ENCODE measurements at places on chromosomes 2 and 18.

- DNase-seq, result no peak
Observed at GRCh38 chr18:686339-687111, 25.9 kb downstream of the ENOSF1 start.

GRCh38 chr2:48454504-48454903 is 75.5 kb upstream of the STON1 start:
- no peak for DNase-seq

GRCh38 chr2:69208023-69208595 is 178.9 kb downstream of the GFPT1 start:
- no peak for DNase-seq

GRCh38 chr2:225004597-225004996 is 37.7 kb downstream of the DOCK10 start:
- no peak for DNase-seq

GRCh38 chr2:168685600-168686451 is 116.6 kb upstream of the NOSTRIN start:
- no peak for DNase-seq

GRCh38 chr2:96320728-96321622 is 4.1 kb upstream of the ITPRIPL1 start:
- DNase-seq, result no peak

- DNase-seq, result no peak
Observed at GRCh38 chr18:27616324-27616723, 431.2 kb upstream of the CHST9 start.

DNA sequence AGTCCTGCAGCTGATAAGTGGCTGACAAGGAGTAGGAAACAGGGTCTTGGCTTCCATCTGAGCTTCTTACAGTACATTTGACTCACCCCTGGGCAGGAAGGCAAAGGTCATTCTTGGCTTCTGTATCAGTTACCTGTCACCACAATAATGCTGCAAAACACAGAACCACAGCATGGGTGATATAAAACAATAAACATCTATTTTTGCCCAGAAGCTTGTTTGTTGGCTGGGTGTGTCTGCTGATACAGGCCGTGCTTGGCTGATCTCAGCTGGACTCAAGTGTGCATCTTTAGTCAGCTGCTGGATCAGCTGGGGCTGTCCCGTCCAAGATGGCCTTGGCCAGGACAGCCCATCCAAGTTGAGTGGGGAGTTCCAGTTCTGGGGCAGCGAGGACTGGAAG is 34.7 kb downstream of the ONECUT2 start:
- DNase-seq, result no peak

GRCh38 chr2:157782057-157782845 is 93.9 kb downstream of the ACVR1 start:
- DNase-seq, result no peak

DNA sequence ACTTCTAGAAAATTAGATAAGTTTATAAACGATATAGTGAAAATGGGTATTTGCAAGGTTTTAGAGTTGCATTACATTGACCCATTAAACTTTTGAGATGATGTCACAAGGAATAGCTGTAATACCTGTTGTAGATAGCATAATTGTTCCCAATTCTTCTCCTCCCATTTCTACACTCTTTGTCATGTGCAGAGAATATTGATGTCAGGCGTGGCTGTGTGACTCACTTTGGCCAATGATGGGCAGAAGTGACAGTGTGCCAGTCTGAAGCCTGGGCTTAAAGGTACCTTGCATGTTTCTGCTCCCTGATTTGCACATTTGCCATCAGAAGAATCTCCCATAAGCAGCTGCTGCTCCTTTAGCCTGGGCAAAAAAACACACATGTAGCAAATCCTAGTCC is 26.9 kb upstream of the CCBE1 start:
- DNase-seq, result no peak

DNA sequence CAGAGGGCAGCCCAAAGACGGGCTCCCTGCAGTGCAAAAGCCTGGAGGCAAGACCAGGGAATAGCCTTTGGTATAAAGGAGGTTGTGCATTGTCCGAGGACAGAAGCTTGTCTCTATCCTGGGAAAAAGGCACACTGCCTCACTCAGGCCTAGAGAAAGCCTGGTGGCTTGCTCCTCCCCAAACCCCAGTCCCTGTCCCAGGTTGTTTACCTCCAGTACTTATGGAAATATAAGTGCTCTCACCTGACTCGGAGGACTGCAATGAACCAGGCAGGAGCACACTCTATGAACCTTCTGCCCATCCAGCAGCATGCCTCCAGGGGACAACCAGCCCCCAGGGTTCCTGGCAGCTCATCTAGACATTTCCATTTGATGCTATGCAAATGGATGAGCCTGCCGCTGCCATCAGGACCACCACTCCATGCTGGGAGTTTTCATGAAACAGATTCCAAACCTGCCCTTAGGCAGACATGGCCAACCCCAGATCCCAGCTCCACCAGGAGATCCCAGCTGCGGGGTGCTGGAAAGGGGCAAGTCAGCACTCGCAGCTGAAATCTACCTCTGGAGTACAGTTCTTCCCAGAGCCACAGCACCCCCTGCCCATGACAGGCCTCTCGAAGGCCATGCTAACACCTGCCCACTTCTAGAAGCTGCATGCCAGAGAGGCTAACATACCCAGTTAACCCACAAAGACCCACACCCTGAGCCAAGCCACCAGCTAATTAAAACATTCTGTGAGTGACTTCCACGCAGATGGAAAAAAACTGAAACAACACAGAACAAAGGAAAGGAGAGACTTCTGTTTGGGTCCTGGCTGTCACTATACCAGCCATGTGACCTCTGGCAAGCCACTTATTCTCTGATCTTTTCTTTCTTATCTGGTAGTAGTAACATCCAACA is 101.7 kb downstream of the TTC32 start:
- DNase-seq, result no peak

DNA sequence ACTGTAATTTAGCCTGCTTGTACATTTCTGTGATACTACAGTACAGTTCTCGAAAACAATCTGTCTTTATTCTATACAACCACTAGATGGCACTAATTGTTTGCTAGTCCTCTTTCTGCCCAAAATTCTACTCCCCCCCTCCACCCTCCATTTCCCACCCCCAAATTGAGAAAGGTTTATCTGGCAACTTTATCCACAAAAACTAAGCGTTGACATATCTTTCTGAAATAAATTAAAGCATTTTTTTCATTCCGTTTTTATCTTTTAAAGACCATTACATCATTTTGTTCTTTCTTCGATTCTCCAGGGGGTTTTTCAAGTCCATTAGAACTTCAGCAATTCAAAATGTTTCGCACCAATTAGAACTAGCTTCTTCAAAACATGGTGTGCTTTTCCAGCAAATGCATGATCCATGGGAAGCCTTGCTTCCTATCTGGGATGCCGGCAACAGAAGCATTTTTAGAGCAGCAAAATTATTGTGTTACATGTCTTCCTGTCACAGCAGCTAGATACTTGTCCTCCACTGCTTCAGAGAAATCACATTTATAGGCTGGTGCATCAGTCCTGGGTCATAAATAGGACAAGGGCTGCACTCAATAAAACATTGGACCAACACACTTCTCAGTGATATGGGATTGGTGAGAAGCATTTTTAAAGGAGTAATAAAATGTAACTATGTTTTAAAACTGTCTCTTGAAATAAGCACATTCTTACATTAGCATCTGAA is 241.3 kb downstream of the PAX3 start:
- no peak for DNase-seq

DNA sequence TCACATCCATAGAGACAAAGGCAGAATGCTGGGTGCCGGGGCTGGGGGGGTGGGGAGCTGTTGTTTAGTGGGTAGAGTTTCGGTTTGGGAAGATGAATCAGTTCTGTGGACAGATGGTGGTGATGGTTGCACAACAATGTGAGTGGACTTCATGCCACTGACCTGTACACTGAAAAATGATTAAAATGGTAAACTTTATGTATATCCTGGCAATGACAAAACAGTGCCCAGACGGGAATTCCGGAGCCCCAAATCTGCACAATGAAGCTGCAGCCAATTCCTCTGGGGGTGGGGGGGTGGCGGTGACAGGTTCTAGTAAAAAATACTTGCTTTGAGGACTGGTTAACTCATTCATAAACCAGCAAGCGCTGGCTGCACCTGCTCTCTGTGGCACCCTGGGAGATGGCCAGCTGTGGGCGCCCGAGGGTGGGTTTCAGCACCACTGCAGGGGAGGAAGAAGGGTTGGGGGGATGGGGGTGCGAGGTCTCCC is 81.8 kb upstream of the HPCAL1 start:
- DNase-seq, result no peak

DNA sequence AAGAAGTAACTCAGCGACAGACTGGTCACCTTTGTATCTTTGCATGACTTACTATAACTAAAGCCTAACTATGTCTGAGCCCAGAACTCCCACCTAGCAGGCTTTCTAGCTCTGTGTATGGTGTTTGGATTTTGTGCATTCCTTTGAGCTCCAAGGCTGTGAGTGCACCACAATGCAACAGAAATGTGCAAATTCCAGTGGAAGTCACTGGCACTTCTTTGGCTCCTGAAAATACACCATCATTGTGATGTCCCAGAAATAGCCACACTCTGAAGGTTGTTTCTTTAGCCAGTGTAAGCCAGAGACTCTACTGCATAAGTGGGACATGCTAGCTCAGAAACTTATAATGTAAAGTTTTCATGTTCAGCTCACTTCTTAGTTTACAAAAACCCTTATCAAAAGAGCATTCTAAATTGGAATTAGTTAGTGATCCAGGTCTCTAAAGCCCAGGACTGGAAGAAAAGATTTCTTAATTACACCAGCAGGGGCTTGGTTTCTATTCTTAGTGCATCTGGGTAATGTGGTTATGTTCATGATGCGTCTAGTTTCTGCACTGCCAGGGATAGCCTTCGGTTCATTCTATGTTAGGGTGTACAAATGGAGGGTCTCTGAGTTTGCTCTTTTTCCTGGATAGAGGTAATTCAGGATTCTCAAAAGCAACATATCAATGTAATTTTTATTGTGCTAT is 1239.5 kb upstream of the ZEB2 start:
- no peak for DNase-seq

DNA sequence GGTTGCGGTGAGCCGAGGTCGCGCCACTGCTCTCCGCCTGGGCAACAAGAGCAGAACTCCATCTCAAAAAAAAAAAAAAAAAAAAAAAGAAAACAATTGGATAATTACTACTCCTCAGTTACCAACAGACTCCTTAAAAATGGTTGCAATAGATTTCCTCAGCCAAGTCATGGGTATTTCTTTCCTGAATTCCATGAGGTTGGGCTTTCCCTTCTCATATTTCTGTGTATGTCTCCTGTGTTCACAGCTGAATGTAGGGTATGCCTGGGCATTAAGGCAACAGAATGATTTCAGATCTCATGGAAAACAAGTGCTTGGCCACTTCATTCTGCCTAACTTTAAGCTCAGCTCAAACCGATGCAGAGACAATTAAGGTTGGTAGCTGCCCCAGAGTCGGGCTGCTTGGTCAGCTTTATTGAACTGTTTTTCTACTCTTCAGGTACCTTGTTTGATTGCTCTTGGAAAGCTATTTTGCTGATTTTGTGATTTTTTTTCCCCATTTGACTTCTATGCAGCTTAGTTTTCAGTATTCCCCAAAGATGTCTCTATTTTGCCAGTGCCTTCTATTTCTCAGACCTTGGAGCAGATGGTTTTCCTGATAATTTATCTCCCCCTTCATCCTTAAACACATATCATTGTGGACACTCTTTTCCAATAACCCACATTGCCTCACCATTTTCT is 24.8 kb downstream of the KIF5C start:
- no peak for DNase-seq

DNA sequence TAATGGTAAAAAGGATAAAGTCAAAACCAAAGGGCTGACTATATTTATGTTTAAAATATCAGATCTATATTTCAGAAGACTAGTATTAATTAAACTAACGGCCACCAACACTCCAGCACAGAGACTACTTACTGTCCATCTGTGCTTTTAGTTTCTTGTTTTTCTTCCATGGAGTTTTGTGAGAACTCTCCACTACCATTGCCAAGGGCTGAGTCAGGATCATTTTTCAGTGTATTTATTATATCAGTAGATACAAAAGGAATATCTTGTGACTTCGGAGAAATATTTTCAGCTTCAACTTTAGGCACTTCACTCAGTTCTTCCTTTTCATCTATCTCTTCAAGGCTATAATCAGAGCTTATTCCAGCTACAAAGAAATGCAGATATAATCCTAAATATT is 79.1 kb upstream of the GRB14 start:
- DNase-seq, result no peak

GRCh38 chr2:119142824-119143223 is 15.7 kb downstream of the C1QL2 start:
- DNase-seq, result no peak

DNA sequence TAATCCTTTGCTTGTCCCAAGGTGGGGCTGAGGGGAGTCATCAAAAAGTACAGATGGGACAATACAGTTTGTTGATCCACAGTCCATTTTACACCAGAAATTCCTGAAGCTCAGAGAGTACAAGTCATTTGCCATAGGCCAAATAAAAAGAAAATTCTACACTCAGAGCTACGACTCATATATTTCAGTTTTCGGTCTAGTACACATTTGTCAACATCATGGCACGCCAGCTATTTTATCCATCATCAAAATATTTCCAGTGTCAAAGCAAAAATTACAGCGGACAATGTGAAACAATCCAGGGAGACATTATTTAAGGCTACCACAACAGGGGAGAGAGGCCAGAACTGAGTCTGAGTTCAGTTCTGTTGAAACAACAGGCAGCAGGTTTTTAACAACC is 587.5 kb upstream of the DSEL start:
- no peak for DNase-seq

DNA sequence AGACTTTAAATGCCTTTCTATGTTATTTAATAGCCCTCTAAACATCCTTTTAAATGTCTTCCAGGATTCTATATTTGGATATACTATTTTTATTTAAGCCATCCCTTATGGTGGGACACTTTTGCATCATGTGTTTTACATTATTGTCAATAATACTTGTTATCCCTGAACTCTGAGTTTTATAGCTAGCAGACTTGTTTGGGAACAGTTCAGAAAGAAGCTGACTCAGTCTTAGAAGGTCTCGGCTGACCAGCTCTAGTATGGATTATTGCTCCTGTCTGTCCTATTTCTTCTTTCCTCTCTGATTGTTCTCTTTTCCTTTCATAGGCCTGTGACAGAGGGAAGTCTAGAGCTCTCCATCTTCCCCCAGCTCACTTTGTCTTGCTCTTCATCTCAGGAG is 77.3 kb upstream of the CXCR4 start:
- no peak for DNase-seq

- DNase-seq, result no peak
Observed at GRCh38 chr2:65700004-65700651, 267.7 kb upstream of the SPRED2 start.

- no peak for DNase-seq
Observed at GRCh38 chr2:5409898-5410381, 282.2 kb upstream of the SOX11 start.
